ENCODE measurements at places on chromosomes 12 and 14.

- no peak for DNase-seq
Observed at GRCh38 chr12:5478081-5478706, 46.3 kb downstream of the NTF3 start.

GRCh38 chr14:70268760-70269159 is 80.0 kb upstream of the SLC8A3 start:
- DNase-seq, result no peak

DNA sequence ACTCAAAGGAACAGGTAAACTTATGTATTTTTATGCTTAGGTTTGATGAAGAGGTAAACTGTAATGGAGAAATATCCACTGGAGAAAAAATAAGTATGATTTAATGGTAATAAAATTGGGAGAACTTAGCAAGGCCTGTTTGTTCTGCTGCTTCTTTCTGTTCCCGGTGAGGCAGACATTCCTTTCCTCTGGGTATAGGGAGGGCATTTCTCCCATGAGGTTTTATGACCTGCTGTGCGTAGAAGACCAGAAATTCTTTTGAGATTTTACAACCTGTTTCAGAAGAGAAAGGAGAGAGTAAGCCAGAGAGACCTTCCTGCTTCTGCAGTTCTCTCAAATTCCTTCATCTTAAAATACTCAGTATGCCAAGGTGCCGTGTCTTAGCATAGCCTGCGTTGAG is 139.4 kb upstream of the RMST start:
- no peak for DNase-seq

DNA sequence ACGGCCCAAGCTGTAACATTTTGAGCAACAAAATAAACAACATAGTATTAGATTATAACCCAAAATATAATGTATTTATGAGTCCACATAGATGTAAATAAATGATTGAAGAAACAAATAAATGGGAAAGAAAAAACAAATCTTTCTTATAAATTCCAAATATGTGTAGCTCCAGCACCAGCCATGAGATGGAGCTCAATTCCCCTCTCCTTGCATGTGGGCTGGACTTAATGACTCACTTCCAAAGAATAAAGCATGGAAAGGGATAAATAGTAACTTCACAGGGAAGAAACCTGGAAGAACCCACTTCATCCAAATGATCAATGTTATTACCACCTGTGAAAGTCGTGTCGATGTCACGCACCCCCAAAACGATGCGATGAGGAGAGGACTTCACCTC is 158.8 kb downstream of the RPAP3 start:
- no peak for DNase-seq

DNA sequence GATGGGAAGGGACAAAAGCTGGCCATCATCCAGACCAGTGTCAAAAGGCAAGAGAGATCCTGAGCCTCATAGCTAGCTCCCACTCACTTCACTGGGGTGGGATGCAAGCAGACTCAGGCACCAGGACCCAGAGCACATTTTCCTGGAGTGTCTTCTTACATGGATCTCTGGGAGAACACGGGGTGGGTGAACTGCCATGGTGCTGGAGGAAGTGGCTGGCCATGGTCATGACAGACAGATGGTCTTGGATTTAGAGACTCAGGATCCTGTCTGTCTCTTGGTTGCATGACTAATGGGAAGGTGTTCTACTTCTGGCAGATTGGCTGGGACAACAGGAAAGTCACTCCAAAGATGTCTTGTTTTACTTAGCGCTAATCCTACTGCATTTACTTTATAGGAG is 311.5 kb downstream of the ATP23 start:
- no peak for DNase-seq

- DNase-seq, result no peak
Observed at GRCh38 chr14:94584591-94585280, 3.5 kb downstream of the SERPINA5 start.

DNA sequence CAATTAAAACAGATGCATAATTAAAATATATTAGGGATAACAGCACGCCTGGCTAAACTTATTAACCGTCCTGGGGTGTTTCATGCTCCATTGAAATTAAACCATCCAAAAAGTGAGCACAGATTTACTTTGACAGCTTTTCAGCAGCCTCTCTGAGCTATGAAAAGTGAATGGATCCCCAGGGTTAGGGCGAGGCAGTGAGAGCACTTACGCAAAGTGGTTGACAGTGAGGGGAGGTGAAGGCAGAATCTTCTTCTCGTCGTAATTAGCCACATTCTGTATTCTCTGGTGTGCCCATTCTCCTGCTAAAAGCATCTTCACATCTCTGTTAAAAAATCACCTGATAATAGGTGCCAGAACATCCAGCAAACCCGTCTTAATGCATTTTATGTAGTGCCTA is 1.9 kb downstream of the TMTC2 start:
- no peak for DNase-seq

GRCh38 chr14:32201193-32201815 is 541 bp upstream of the RNU6-7 start:
- DNase-seq, result peak; percentile 45

- DNase-seq, result no peak
Observed at GRCh38 chr12:94622475-94622874, 27.9 kb downstream of the TMCC3 start.

DNA sequence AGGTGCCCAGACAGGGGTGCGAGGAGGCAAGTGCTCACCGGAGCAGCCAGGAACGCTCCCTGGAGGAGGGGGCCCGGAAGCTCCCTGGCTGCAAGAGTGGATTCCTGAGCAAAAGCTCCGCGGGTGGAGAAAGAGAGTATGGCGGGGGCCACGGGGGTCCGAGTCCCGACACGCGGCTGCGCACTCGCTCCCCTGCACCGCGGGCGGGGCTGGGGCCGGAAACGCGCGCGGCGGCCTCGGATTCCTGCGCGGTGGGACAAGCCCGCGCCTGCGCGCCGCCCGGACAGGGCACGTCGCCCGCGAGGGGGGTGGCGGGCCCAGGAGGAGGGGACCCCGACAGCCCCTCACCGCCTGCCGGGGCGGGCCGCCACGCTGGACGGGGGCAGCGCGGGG is 27.8 kb upstream of the GPR132 start:
- no peak for DNase-seq

GRCh38 chr12:45839917-45840316 is 110.4 kb downstream of the ARID2 start:
- no peak for DNase-seq

- DNase-seq, result no peak
Observed at GRCh38 chr14:94470311-94470710, 5.7 kb downstream of the SERPINA9 start.

- DNase-seq, result no peak
Observed at GRCh38 chr12:115108129-115109100, 424.4 kb upstream of the TBX3 start.

DNA sequence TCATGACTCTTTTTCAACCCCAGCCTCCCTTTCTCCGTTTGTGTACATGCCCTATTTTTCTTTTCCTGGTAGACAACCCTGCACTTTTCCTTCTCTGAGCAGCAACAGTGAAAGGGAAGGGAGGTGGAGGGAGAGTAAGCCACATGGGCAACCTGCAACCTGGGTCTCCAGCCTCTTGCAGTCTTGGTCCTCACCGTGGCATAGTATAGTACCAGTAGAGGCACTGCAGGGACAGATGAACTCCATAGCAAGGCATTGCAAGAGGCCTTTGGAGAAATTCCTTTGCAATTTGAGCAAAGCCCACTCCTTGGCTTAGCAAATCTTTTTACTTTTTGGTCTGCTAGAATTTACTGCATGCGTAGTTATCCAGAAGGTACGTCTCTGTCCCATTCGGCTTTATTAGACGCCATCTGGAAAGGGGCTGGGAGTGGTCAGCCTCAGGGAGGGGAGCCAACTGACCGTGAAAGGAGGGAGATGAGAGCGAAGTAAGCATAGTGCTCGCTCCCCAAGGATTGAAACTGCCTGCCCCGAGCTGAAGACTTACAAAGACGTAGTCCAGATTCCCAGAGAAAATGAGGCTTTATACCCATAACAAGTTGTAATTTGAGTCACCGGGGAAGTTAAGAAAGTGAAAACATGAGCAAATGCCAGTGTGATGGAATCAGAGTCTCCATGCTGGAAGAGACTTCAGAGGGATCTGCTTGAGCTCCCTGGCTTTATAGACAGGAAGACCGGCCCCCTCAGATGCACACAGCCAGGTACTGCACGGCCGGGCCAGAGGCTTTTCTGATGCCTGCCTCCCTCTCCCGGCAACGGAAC is 332.0 kb downstream of the CACNA1C start:
- no peak for DNase-seq

- DNase-seq, result no peak
Observed at GRCh38 chr12:125889742-125890141, 824.5 kb downstream of the AACS start.

DNA sequence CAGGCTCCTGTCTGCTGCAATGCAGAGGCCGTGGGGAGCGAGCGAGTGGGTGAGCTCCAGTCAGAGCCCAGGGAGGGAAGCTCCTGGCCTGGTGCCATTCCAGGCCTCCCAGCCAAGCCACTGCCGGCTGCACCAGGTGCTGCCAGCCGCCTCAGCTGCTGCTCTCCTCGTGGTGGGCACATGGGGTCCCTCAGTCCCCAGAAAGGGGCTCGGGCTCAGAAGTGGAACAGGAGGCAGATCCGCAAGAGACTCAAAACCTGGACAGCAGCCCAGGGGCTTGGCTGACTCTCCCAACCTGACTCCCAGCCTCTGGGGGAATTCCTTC is 2.4 kb downstream of the ABCB9 start:
- DNase-seq, result no peak

GRCh38 chr12:76519538-76519937 is 40.0 kb downstream of the OSBPL8 start:
- DNase-seq, result no peak

GRCh38 chr12:95141310-95141709 is 67.9 kb upstream of the NR2C1 start:
- DNase-seq, result no peak

- DNase-seq, result no peak
Observed at GRCh38 chr12:42119085-42119633, 25.5 kb downstream of the GXYLT1 start.

GRCh38 chr12:68761442-68761812 is 15.5 kb downstream of the SLC35E3 start:
- DNase-seq, result no peak

DNA sequence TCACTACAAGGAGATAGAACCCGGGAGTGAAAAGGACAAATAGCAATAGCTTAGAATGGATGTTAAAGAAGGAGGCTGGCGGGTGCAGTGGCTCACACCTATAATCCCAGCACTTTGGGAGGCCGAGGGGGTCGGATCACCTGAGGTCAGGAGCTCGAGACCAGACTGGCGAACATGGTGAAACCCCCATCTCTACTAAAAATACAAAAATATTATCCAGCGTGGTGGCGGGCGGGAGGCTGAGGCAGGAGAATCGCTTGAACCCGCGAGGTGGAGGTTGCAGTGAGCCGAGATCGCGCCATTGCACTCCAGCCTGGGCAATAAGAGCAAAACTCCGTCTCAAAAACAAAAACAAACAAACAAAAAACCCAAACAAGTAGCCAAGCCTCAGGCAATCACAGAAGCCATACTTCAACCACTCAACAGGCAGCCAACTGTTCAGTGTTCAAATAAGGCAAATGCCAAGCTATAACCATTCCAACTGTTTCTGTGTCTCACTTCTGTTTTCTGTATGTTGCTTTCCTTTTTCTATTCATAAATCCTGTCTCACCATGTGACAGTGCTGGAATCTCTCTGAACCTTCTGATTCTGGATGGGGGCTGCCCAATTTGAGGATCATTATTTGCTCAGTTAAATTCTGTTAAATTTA is 3.9 kb upstream of the SPTLC2 start:
- no peak for DNase-seq

- no peak for DNase-seq
Observed at GRCh38 chr14:99982537-99983250, 82.5 kb upstream of the EVL start.

- DNase-seq, result no peak
Observed at GRCh38 chr12:74441872-74442271, 95.8 kb upstream of the ATXN7L3B start.

- DNase-seq, result no peak
Observed at GRCh38 chr12:67237231-67237630, 31.9 kb upstream of the CAND1 start.

GRCh38 chr12:68899251-68899771 is 33.7 kb downstream of the CPM start:
- no peak for DNase-seq

- DNase-seq, result no peak
Observed at GRCh38 chr12:106118-106591, 39.6 kb downstream of the IQSEC3 start.

Data from activated CD8-positive, alpha-beta memory T cell treated with anti-CD3 and anti-CD28 coated beads for 48 hours (primary cell).